ENCODE measurements at places on chromosomes 3 and 15.

DNA sequence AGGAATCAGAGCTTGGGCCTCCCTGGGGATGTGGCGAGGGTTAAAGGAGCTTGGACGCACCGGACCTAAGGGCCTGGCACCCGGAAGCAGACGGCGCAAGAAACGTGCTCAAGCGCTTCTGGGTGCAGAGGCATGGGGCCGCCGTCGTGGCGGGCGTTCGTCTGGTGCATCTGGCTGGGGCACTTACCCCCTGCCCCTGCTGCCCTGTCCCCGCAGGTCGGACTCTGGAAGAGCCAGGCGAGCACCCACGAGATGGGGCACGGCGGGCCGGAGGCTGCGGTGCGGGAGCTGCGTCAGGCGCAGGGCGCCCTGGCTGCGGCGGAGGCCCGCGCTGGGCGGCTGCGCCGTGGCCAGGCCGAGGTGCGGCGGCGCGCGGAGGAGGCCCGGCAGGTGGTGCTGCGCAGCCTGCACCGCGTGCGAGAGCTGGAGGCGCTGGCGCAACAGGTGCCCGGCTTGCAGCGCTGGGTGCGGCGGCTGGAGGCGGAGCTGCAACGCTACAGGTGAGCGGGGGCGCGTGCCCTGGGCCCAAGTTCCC, 2.5 kb downstream of the EFCC1 start:
- no peak for DNase-seq

- DNase-seq: no peak
Observed at GRCh38 chr15:78341057-78341987, 1.2 kb downstream of the CRABP1 start.

DNA sequence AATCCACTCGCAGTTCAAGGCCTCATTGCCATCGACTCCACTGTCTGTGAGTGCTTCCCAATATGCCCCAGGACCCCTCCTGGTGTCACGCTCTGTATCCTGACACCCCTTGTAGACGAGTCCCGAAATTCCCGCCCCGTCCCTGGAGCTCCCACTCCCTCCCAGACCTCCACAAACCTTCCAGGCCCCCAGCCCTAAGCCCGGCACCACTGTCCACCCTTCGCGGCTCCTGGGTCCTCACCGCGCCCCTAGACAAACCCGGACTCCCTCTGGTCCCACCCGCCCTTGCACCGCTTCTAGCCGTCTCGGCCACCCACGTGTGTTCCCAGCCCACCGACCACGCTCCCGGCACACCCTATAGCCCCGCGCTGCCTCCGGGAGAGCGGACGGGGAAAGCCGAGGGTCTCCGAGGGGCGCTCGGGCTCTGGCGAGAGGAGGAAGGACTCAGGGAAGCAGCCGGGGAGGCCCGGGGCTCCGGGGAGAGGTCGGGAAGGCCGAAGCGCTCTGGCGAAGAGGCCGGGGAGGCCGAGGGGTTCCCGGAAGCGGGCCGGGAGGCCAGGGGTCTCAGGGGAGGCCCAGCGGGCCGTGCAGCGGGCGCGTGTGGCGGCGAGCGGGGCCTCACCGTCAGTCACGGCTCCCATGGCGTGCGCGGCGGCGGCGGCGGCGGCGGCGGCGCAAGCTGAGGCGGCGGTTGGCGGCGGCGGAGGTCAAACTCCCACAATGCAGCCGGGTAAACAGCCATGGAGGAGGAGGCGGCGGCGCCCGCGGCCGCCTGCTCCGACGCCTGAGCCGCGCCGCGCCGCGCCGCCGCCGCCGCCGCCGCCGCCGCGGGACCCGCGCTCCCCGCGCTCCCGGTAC, at the start of the genes ATXN7 and THOC7:
ATXN7 (plus strand) TSS at position 718 of the 858 bp plus-strand sequence. CDS start 48,732 bp downstream, outside the sequence.
THOC7 (minus strand) TSS at position 656 of the 858 bp plus-strand sequence; CDS start at position 641, 15 bp downstream.
- DNase-seq: no peak

- DNase-seq: no peak
Observed at GRCh38 chr3:42052132-42052483, 39.0 kb upstream of the TRAK1 start.

- DNase-seq: peak; percentile 76
Observed at GRCh38 chr15:57537072-57537471, 54.6 kb upstream of the MYZAP start.

DNA sequence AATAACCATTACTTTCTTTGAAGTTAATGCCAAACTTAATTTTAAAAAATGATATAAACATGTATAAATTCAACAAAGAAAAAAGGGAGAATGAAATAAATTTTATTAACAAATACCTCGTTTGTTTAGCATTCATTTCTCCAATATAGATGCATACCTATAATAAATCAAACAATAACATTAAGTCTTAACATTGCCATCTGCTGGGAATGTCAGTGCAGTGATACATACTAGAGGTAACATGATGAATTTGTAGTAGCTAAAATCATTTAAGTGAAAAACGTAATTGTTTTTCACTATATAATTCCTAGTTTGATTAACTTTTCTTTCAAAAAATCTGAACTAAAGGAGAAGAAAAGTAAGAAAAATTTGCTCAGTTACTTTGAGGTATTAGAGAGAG, 340.2 kb upstream of the CBLB start:
- DNase-seq: no peak

DNA sequence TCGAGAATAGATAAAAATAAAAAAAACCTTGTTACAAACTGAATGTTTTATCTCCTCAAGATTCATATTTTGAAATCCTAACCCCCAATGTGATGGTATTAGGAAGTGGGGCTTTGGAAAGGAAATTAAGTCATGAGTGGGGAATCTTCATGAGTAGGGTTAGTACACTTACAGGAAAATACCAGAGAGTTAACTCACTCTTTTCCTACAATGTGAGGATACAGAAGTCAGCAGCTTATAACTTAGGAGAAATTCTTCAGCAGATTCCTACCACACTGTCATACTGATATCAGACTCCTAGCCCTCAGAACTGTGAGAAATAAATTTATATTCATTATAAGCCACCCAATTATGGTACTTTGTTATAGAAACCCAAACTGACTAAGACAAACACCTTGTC, 453.1 kb downstream of the GBE1 start:
- DNase-seq: no peak

DNA sequence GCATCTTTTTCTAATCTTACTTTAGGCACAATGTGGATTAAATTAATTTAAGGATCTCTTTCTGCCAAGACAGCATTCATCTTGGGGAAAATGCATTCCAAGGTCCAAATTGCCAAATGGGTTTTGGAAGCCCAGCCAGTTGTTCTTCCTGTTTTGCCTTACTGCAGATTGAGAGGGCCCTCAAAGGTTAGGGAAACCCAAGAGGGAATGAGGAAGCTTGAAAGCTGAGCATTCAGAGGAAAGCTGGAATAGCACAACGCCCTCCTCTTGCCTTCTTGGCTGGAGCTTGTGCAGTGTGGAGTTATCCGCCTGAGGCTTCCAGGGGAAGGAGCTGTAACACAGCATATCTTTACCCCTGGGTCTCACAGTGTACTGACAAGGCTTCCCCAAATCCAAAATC, 18.2 kb upstream of the SACM1L start:
- peak; percentile 71 for DNase-seq

DNA sequence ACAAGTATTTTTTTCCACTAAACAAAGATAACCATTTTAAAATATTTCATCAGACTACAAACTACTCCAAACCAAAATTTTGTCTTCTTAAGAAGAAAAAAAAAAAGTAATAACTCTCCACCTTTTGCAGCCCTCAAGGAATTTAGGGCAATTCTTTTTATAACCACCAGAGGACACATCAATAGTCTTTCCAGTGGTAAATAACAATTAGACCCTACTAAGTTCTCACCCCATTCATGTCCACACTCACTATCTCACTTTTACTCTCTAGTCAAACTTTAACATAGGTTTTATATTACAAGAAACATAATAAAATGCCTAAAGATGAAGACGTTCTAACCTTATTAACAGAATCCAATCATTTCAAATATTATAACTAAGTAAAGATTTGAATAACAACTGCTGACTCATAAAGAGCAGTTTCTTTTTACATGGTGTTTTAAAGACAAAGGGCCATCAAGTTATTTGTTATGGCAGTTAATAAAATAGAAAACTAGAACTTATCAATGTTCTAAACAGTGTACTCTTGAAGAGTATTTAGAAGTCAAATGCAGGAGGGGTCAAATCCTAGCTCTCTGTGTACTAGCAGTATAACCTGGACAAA, 33.0 kb downstream of the CCDC39 start:
- DNase-seq: no peak

GRCh38 chr3:48950051-48950450, 31.4 kb downstream of the ARIH2 start:
- no peak for DNase-seq

DNA sequence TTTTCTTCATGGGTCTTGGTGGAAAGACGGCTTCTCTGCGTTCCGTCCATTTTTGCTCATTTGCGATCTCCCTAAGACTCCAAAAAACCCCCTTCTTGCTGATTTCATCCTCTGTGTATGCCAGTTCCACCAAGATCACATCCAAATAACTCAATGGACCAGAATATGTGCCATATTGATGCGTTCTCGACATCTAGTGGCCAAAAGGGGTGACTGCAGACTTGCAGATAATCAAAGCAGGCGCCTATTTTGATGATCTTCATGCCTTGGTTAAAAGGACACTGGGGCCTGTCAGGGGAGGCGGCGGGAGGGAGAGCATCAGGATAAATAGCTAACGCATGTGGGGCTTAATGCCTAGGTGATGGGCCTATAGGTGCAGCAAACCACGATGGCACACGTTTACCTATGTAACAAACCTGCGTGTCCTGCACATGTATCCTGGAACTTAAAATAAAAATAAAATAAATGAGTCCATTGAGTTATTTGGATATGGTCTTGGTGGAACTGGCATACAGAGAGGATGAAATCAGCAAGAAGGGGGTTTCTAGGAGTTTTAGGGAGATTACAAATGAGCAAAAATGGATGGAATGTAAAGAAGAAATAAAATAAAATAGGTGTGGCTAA, 104.2 kb upstream of the RAD18 start:
- DNase-seq: peak; percentile 27

DNA sequence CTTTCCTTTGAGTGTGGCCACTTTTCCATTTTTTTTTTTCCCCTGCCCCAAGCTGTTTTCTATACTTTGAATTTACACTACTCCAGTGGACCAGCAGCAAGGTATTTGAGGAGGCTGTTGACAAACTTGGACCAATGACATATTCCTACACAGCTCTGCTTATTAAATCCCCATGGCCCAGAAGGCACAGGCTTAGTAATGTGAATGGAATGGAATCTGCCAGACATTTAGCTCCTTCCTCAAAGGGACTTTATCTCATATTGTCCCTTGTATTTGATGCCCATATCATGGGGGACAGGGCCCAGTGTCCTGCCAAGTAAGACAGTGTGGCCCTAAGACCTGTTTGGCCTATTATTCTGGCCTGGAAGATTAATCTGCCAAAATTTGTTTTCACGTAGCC, 107.5 kb downstream of the CHCHD6 start:
- DNase-seq: peak; percentile 13

DNA sequence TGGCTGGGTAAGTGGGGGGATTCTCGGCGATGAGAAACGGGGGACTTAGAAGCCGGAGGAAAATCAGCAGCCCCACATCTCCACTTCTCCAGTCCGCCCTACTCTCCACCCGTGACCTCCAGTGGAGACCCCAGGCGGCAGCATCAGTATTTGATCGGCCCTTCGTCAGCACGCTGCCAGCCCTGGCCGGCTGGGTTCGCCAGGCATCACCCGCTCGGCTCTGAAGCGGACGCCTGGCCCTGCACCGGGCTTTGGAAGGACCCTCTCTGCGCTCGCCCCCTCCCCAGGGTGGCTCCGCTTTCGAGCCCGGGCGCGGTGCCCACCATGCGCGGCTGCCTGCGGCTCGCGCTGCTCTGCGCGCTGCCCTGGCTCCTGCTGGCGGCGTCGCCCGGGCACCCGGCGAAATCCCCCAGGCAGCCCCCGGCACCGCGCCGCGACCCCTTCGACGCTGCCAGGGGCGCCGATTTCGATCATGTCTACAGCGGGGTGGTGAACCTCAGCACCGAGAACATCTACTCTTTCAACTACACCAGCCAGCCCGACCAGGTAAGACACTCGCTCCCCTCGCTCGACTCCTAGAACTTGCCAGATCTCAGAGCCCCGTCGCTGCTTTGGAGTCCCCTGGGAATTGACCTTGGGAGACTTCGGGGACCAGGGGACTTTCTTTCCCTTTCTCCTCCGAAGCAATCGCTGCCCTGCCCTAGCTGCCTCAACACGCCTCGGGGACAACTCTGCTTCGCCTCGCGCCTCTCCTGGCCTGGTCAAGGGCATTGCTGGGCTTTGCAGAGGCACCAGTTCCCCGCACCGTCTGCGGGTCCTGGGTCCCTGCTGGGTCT, 561 bp downstream of the SIDT1 start:
- no peak for DNase-seq

DNA sequence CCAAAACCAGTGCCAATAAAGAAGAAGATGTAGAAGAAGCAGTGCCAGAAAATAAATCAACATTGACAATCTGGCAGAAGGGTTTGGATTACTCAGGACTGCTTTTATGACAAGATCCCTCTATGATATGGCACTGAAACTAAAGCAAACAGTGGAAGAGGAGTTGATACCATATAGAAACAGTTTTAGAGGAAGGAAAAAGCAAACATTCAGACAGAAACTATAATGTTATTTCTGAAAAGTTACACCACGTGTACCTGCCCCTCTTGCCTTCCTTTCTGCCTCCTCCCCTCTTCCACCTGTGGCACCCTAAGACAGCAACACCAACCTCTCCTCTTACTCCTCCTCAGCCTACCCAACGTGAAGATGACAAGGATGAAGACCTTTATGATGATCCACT, 63.0 kb downstream of the SFMBT1 start:
- no peak for DNase-seq

DNA sequence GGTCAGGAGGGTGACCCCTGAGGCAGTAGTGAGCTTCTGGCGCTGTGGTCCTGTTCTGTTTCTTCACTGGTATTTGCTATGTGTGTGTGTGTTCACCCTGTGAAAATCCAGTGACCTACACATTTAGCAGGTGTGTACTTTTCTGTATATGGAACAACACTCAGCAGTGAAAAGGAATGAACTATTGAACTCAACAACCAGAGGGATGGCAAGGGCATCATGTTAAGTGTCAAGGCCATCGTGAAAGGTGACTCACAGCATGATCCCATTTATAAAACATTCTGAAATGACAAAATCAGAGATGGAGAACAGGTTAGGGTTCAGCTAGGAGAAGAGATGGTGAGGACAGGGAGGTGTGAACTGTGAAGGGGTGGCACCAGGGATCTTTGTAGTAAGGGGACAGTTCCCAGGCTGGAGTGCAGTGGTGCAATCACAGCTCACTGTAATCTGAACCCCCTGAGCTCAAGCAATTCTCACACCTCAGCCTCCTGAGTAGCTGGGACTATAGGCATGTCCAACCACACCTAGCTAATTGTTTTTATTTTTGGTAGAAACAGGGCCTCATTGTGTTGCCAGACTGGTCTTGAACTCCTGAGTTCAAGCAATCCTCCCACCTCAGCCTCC, 10.0 kb upstream of the RAB43 start:
- DNase-seq: no peak

GRCh38 chr3:2847062-2847841, 262.9 kb downstream of the IL5RA start:
- DNase-seq: no peak

Measured in AG09309 (cell line).